ENCODE measurements at places on chromosomes 7 and 10. TPM values are rescaled to one million over a fixed set of nuclear protein-coding genes. Genes with fewer than 3 reads are reported as not detected.

GRCh38 chr7:47988496-47989386 is 9.3 kb upstream of the HUS1 start:
- DNase-seq = no peak

DNA sequence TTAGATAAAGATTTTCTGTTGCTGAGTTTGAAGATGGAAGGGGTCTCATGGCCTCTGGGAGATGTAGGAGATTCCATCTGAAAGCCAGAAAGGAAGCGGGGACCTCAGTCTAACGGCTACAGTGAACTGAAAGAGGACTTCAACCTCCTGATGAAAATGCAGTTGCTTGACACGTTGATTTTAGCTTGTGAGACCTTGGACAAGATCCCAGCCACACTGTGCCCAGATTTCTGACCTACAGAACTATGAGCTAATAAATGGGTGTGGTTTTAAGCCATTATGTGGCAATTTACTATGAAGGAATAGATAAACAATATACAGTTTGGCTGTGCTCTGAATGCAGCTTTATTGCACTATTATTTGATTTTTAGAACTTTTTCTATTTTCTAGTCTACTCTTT is 342.3 kb upstream of the SEMA3D start:
- DNase-seq = no peak

GRCh38 chr7:94509887-94510581 is 425 bp downstream of the CASD1 start:
- DNase-seq = peak; percentile 69

GRCh38 chr10:112624546-112625048 is 177.6 kb downstream of the VTI1A start:
- no peak for DNase-seq

DNA sequence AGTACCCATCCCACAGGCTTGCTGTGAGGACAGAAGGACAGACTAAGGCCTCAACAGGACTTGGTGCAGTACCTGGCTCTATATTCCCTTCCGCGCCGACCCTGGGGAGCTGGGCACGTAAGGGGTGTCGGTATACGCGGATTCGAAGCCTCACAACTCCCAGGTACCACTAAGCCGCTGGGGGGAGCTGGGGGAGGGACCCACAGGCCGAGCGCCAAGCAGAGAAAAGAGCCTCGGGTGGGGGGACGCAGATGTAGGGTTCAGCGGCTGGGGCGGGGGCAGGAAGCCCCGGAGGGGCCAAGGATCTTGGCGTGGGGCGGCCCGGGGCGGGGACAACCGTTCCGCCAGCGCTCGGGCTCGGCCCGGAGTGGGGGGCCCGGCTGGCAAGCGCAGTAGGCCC is 126.4 kb upstream of the ZNF746 start:
- DNase-seq = peak; percentile 53

Gene ZDHHC4
- total RNA-seq = 54.4 TPM

DNA sequence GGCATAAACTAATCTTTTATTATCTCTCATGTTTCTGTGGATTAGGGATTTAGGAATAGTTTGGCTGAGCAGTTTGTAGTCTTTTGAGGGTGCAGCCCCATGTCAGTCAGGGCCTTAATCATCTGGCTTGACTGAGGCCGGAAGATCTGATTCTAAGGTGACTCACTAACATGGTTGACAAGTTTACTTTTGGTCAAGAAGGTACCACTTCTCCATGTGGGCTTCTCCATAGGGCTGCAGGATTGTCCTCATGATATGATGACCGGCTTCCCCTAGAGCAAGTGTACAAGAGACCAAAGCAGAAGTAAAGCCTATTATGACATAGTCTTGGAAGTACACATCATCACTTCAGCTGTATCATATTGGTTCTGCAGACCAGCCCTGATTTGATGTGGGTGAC is 45.9 kb upstream of the OIT3 start:
- no peak for DNase-seq

Gene ABCB1
- 17.6 TPM for total RNA-seq

Gene HMX2
- total RNA-seq = not detected

DNA sequence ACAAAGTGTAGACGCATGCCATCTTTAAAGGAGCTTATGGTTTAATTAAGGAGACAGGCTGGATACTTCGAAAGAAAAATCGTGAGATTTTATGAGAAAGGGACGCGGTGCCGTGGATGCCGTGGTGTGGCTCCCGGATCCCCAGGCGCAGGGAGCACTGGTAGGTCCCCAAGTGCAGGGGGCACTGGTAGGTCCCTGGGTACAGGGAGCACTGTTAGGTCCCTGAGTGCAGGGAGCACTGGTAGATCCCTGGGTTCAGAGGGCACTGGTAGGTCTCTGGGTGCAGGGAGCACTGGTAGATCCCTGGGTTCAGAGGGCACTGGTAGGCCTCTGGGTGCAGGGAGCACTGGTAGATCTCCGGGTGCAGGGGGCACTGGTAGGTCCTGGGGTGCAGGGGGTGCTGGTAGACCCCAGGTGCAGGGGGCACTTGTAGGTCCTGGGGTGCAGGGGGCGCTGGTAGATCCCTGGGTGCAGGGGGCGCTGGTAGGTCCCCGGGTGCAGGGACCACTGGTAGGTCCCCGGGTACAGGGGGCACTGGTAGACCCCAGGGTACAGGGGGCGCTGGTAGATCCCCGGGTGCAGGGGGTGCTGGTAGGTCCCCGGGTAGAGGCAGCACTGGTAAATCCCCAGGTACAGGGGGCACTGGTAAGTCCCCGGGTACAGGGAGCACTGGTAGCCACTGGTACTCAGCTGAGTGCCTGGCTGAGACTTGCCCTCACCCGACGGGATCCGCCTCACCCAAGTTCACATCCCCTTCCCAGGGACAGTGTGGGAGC is 14.1 kb downstream of the PRKAG2 start:
- DNase-seq = no peak

DNA sequence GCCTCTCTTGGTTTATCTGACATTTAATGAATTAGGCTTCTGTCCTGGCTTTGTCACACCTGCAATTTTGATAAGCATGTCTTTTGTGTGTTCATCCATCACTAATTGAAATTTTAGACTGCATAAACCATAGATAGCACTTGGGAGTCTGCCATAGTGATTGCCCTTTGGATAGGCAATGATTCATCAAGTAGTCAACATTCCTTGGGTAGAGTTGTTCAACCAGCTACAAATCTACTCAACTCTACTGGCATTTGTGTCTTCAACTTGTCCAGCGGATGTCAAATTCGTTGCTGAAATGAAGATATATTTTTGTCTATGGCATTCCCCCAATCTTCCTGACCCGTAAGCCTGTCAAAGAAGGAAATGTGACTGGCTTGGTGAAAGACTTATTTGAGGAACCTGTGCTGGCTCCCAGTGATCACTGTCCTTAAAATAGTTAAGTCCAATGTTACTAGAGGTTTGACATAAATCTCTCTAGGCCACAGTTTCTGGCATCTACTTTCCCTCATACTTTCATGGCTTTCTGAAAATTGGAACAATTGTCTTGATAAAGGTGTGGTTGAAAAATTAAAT is 33.7 kb upstream of the CREB5 start:
- DNase-seq = no peak

Gene NPTX2
- total RNA-seq = 12.5 TPM

Gene MOGAT3
- not detected for total RNA-seq

DNA sequence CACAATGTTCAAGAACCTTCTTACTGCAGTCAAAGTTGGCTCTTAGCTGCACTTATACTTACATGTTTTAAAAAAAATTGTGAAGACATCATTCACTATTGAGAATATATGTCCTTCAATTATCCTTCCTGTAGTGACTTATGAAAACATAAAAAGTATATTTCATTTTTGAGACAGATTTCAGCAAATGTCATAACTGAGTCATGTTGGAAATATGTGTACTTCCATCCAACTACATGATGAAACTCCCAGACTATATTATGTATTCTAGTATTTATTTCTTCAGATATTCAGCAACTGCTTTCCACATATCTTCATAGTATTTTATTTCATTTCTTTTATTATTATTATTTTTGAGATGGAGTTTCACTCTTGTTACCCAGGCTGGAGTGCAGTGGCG is 160.2 kb downstream of the ARHGAP12 start:
- DNase-seq = no peak

- DNase-seq = no peak
Observed at GRCh38 chr7:97555857-97556421, 175.9 kb upstream of the TAC1 start.

Gene GHRHR
- total RNA-seq = not detected

GRCh38 chr7:158473946-158474345 is 113.7 kb downstream of the PTPRN2 start:
- no peak for DNase-seq
